ENCODE measurements at places on chromosomes 3 and 15.

GRCh38 chr3:122257644-122258364 lies 67.2 kb upstream of the CSTA start:
- no peak for DNase-seq

DNA sequence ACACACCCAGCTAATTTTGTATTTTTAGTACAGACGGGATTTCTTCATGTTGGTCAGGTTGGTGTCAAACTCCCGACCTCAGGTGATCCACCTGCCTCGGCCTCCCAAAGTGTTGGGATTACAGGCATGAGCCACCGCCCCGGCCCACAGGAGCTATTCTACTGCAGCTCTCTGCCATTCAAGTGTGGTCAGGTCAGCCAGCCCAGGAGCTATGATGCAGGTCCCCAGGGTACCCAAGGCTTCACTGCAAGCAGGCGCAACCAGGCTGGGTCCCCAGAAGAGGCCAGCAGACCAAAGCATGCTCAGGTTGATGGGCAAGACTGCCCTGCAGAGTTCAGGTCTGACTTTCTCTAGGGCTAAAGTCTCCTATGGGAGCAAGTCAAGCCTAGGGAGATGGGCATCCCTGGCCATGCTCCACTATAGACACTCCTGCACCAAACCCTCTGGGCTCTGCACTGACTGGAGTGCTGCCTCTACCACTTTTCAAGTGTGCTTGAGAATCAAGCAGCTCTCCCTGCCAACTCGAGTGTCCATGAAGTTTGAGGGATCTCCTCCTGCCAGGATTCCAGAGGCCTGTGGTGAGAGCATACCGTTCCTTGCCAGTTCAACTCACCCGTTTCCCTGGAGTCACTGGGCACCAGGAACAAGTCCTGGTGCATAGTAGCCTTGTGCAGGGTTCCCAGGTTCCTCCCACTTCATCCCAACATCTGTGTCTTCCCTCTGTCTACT lies 30.9 kb downstream of the MYO9A start:
- DNase-seq = no peak

- DNase-seq = no peak
These were observed 529.2 kb downstream of the GABRG3 start for GRCh38 chr15:27500206-27500605.

DNA sequence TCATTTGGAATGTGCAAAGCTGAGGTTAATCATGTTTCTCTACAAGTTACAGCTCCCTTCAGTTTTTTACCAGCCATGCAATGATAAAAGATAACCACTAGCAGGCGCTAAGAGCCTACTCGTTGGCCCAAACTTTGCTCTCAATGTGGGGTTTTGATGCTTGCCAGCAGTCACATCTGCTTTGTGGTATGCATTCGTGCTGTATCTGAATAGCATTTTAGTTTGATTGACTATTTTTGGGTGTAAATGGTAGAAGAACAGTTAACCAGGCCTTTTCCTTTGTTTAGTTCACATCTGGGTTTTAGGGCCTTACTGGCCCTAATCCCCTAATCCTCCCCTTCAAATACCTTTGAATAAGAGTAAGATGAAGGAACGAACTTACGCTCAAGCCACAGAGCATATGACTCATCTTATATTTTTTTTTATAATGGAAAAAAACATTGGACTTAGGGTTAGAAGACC lies 4.4 kb upstream of the CLDN11 start:
- peak; percentile 65 for DNase-seq

- no peak for DNase-seq
These were observed 128.8 kb downstream of the MITF start for GRCh38 chr3:69867941-69868505.

- no peak for DNase-seq
These were observed 50.6 kb upstream of the AKAP13 start for GRCh38 chr15:85329561-85330422.

- no peak for DNase-seq
These were observed 28.9 kb upstream of the ESYT3 start for GRCh38 chr3:138405486-138405885.

GRCh38 chr3:47885168-47885567 lies 82.2 kb downstream of the DHX30 start:
- DNase-seq = no peak

GRCh38 chr15:88091444-88092016 lies 165.0 kb downstream of the NTRK3 start:
- no peak for DNase-seq

DNA sequence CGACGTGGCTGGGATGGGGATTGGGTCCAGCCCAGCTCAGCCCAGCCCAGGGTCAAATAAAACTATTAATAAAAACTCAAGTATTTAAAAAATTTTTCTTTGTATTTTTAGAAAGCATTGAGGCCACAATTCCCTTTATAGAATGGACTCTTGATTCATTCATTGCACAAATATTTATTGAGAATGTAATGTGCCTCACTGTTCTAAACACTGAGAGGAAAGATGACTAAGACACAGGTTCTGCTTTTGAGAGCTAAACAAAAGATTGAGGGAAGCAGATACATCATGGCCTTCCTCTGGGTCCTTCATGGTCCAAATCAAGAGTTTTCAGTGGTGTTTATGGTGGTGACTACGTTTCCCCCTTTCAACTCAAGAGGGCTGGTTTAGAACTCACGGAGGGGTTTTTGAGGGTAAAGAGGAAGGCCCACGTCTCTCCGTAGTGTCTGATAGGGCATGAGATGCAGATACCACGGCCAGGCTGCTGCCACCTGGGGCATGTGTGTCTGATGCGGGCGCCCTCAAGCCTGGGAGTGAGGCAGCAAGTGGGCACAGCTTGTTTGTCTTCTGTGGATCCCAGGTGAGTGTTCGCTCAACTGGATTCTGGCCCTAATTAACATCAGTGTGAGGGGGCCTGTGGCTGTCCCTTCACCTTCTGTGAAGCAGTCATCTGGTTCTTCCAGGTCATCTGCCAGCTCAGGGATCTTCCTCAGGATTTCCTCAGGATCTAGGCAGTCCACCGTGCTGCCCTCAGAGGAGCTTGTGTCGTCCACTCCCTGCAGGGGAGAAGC lies 73.5 kb upstream of the SCN5A start:
- DNase-seq = no peak

DNA sequence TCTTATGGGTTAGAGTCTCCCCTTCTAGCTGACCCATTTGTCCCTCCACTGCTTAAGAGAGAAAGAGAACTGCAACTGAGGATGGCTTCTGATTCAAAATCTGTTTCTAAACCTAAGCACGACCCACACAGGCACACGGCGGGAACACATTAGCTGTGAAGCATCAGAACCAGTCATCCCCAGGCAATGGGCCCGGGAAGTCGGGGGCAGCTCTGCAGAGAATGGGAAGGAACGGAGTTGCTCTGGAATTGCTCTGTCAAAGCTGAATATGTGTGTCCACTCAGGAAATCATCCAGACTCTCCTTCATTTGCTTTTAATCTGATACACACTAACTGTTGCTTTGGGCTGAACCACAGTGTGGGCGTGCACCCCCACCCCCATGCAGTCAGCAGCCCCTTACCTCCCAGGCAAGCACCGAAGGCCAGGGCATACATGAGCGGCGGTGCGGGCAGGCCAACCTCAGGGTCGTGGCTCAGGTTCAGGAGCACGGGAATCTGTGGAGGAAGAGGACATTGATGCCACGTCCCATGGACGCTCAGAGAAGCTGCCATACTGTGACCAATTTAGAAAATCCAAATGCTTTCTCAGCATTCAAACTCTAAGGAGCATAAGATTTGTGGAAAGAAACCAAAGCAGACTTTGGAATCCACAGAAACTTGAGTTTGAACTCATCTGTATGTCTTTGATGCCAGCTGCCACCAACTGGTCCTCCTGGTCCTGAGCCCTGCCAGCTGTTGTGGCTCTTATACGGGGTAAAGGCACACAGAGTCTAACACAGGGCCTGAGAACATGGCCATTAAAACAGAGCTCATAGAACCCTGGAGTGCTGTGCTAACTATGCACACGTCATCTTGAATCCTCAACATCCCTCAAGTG lies 247.9 kb downstream of the OCA2 start:
- DNase-seq = no peak

GRCh38 chr15:101528108-101528916 lies 38.8 kb upstream of the PCSK6 start:
- no peak for DNase-seq

DNA sequence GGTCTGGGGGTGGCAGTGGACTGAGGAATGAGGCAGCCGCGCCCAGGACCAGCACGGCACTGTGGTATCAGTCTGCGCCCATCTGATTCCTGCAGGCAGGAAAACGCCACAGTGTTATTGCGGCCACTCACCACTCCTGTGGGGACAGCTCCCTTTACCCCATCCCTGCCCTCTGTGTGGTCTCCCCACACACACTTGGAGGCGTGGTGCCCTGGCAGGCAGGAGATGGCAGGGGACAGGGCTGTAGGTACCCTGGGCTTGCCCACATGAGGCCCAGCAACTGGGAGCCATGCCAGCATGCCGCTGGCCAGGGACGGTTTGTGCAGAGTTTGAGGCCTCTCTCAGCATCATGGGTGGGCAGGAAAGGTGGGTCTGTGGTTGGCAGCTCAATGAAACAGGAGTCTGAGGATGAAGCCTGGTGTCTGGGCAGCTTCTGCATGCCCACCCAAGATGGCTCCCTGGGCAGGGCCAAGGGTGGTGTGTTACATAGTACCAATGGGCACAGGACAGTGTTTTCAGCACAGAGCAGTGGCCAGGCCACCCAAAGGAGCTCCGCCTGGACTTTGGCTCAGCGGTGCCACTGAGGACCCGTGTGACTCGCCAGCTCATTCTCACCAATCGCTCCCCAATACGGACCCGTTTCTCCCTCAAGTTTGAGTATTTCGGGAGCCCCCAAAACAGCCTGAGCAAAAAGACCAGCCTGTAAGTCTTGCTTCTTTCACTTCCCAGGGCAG lies 27.2 kb downstream of the ACAA1 start:
- DNase-seq = no peak

GRCh38 chr15:69673291-69673881 lies 220.8 kb downstream of the RPLP1 start:
- DNase-seq = no peak

- no peak for DNase-seq
These were observed 57.7 kb downstream of the IQSEC1 start for GRCh38 chr3:13015286-13016082.

- DNase-seq = no peak
These were observed 44.6 kb downstream of the GXYLT2 start for GRCh38 chr3:72932416-72932815.

GRCh38 chr3:153328690-153329089 lies 166.7 kb downstream of the RAP2B start:
- no peak for DNase-seq

DNA sequence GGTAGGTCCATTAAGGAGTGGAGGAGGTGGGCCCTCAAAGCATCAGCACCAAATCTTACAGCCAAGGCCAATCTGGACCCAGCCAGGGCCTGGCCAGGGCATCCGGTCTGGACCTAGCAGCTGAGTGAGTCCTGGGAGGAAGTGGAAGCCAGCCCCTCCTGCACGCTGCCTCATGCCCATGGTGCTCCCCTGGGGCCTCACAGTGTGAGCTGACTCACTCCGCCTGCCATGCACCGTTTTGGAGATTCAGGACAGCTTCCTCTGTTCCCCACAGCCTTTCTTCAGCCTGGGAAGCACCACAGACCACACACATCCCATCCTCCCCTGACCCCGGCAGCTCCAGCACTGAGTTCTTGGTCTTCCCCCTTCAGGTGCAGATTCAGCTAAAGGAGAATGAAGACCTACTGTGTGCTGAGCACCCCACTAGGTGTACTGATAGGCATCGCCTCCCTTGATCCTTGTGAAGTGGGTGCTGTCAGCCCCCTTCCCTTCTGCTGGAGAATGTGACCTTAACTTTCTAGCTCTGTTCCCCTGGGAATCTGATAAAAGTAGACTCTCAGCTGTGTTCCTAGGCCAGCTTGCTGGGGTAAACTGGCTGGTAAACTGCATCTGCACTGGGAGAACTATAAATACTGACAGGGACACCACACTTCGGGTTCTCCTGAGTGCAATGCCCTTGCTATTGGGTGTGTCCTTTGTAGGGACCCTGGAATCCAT lies 36.8 kb upstream of the SEC13 start:
- DNase-seq = no peak

GRCh38 chr3:166360720-166361119 lies 523.5 kb upstream of the BCHE start:
- DNase-seq = no peak

DNA sequence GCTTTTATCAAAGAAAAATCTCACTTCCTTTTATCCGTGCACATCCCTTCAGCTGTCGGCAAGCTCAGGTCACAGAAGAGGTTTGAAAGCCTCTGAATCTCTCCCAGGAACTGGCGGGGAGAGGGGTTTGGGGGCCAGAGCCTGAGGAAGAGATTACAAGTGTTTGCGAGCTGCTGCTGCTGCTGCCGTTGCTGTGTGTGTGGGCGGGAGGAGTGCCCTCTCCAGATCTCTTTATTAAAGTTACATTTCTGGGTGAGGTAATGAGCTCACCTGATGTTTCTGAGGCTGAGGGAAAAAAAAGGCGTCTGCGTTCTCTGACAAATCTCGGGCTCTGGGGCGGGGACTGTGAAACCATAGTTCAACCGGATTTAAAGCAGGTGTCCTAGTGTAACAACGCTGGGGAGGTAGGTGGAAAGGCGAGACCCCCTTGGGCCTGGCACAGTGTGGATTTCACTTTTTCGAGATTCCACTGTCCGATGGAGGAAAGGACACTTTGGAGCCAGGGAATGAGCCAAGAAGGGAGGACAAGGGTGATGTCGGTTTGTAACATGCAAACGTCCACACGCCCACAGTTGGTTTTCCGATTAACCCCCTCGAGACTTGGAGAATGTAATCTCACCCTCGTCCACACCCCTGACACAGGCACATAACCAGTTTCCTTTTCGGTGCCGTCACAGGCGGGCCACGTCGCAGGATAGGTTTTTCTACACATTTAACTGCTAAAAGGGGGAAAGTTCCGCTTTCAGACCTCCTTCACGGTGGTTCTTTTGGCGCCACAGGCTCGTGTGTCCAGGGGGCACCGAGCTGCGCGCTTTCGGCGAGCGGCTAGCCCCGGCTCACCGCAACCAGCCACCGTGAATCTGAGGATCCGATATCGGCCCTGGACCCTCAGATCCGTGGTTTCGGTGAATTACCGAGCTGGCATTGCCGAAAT lies 2.1 kb downstream of the ALCAM start:
- no peak for DNase-seq

DNA sequence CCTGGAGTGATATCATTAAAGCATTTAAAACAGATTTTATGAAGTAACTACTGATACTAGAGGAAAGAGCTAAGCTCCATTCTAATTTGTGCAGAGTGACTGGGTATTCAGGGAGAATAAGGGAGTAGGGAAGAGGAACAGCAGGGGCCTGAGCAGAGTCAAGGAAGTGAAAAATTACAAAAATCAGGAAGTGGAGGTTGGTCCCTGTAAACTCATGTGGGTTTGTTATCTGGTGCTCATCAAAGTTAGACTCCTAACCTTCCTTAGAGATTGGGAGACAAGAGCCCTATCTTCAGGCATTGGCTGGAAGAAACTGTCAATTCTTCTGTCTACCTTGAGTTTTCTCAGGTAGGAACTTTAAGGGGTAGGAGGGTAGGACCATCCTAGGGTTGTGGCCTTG lies 82.5 kb downstream of the NEK11 start:
- no peak for DNase-seq

- no peak for DNase-seq
These were observed 25.7 kb downstream of the DNAH12 start for GRCh38 chr3:57518276-57518915.

- no peak for DNase-seq
These were observed 96.0 kb upstream of the LIMD1 start for GRCh38 chr3:45498532-45498931.
